ENCODE measurements at places on chromosomes 6 and 20.

DNA sequence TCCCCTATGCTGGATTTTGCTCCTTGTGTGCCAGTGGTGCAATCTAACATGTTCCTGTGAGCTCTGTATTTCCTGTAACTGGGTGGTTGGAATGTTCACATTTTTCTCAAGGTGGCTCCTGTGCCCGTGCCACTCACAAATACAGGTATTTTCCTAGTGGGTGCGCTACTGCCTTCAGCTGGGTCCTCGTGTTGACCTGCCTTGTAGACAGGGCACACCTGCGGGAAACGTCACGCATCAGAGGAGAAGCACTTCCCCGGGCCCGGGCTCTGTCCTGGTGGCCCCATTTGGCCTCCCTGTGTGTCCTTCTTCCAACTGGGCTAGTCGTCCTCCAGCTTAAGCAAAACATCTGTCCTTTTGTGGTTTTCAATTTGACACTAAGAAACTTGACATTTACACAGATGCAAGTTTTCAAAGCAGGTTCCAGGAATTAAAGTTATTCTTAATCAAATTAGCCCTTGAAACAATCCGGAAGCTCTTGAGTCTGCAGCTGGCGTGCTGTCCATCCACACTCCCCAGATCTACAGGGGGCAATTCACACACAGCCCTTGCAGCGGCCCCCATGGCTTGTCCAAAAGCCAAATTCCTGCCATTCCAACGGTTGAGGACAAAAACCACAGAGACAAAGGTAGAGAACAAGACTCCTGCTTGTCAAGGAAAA, 275.1 kb downstream of the CDC5L start:
- DNase-seq, result no peak

DNA sequence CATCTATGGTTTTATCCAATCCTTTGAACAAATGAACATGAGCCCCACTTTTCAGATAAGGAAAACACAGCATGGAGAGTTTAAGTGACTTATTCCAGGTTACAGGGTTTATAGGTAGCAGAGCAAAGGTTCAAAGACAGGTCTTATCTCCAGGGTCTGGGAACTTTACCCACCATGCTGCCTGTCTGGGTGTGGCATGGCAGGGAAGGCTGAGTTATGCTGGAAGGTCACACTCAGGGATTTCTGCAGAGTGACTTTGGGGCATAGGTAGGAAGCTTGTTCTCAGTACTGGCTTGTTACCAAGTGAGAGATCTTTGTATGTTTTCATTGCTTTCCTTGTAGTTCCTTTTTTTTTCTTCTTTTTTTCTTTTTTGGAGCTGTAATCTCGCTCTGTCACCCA, 1.8 kb downstream of the ZNF831 start:
- DNase-seq, result no peak

- DNase-seq, result no peak
Measured at GRCh38 chr6:39910744-39911143, 23.5 kb downstream of the MOCS1 start.

- DNase-seq, result no peak
Measured at GRCh38 chr20:6726761-6727160, 40.7 kb upstream of the BMP2 start.

- DNase-seq, result no peak
Measured at GRCh38 chr20:20847814-20848213, 135.4 kb upstream of the RALGAPA2 start.

- no peak for DNase-seq
Measured at GRCh38 chr6:9514146-9514545, 900.7 kb downstream of the TFAP2A start.

- no peak for DNase-seq
Measured at GRCh38 chr6:12483712-12484111, 193.6 kb downstream of the EDN1 start.

DNA sequence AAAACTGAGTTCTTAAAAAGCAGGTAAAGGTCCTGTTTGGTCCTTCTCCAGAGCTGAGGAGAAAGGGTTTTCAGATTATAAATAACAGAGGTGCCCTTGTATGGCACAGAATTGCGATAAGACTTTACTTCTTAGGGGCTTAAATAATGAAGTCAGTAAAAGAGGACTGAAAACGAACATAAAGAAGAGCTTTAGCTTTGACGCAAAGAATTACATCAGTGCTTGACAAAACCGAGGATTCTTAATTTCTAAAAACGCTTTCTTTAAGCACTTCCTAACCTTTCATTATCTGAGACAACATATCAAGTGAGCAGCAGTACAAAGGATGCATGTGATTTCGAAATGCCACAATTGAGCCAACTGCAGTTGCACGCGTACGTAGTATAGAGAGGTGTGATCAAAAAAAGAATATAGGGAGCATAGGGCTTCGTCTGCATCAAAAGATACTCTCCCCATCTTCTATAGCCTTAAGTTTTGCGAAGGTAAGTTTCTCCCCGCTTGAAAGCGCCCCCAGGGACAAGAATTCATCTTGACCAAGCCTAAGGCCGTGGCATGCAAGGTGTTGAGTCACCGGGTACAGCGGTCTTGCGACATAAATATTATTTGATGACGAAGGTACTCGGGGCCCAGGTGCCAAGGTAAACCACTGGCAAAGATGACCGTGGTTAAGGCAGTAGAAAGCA, 778 bp upstream of the LOC128125822 start:
- DNase-seq, result peak; percentile 47

GRCh38 chr6:85436411-85436810, 13.5 kb upstream of the NT5E start:
- no peak for DNase-seq

- no peak for DNase-seq
Measured at GRCh38 chr6:136517002-136517401, 33.2 kb downstream of the MAP7 start.

DNA sequence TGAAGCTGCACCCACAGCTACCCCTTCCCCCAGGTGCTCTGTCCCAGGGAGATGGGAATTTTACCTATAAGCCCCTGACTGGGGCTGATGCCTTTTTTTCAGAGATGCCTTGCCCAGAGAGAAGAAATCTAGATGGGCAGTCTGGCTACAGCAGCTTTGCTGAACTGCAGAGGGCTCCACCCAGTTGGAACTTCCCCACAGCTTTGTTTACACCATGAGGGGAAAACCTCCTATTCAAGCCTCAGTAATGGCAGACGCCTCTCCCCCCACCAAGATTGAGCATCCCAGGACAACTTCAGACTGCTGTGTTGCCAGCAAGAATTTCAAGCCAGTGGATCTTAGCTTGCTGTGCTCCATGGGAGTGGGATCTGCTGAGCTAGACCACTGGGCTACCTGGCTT, 122.6 kb upstream of the MOCS1 start:
- DNase-seq, result no peak

DNA sequence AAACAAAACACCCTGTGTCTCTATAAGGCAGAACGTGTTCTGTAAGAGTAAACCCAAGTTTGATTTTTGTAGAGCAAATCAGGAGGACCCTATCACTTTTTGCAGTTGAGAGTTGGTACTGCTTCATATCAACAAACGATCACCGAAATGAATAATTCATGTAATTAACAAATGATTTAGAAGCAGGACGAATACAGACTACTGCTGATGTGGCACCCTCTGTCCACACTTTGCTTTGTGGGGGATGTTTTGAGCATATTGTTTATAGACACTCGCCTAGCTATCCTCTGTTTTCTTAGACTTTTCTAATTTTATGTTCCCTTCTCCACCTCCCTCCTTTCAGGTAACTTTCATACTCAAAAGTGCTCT, 1.5 kb downstream of the CD2AP start:
- no peak for DNase-seq

GRCh38 chr6:160315310-160315709, 32.9 kb upstream of the SLC22A3 start:
- DNase-seq, result no peak

- no peak for DNase-seq
Measured at GRCh38 chr6:166025149-166025898, 142.3 kb downstream of the TBXT start.

Data from activated naive CD4-positive, alpha-beta T cell treated with Interleukin-2 at 50 U/mL for 16 hours (primary cell).